ENCODE measurements at places on chromosomes 12 and 14.

DNA sequence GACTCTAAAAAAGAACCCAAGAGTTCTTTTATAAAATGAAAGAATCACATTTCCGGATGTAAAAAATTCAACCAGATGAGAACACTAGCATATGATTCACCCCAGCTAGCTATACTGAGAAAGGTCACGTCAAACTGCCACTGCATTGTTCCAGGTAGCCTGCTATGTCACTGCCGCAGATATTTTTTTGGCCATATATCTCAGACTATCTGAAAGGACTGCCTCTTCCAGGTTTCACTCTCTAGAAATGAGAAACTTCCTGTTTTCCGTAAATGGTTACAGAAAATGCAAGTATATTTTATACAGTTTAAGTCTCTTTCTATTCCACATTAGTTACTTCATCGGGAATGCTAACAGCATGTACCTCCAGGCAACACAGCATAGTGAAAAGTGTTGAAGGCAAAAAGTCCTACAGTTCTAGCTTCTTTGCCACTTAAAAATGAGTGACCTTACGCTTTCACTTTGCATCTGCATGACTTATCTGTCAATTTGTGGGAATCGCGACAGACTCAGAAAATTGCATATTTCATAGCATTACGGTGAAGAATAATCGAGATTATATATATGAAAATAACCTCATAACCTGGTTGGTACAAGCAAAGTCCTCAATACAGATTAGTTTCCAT is 105.2 kb downstream of the MED13L start:
- peak; percentile 57 for DNase-seq

GRCh38 chr14:73829526-73830431 is 21.9 kb upstream of the PTGR2 start:
- no peak for DNase-seq

GRCh38 chr12:132700212-132700822 is 10.3 kb upstream of the PGAM5 start:
- no peak for DNase-seq

GRCh38 chr14:72439707-72440106 is 454.2 kb downstream of the DPF3 start:
- no peak for DNase-seq

DNA sequence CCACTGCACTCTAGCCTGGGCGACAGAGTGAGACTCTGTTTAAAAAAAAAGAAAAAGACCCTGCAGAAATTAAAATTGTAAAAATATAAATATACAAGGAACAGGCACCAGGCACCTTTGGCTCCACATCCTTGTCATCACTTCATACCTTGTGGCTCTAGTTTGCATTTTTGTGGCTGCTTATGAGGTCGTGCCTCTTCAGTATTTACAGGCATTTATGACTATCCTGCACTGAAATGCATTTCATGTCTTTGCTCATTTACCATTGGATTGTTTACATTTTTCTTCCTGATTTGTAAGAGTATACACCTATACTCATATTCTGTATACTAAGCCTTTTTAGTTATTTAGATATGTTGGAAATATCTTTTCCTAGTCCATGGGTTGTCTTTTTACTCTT is 20.1 kb downstream of the BICD1 start:
- no peak for DNase-seq

GRCh38 chr12:112711507-112711906 is 80.0 kb upstream of the RPH3A start:
- no peak for DNase-seq

GRCh38 chr12:77553976-77554619 is 276.6 kb upstream of the NAV3 start:
- no peak for DNase-seq

GRCh38 chr12:65125975-65126374 is 4.9 kb upstream of the WIF1 start:
- peak; percentile 95 for DNase-seq

DNA sequence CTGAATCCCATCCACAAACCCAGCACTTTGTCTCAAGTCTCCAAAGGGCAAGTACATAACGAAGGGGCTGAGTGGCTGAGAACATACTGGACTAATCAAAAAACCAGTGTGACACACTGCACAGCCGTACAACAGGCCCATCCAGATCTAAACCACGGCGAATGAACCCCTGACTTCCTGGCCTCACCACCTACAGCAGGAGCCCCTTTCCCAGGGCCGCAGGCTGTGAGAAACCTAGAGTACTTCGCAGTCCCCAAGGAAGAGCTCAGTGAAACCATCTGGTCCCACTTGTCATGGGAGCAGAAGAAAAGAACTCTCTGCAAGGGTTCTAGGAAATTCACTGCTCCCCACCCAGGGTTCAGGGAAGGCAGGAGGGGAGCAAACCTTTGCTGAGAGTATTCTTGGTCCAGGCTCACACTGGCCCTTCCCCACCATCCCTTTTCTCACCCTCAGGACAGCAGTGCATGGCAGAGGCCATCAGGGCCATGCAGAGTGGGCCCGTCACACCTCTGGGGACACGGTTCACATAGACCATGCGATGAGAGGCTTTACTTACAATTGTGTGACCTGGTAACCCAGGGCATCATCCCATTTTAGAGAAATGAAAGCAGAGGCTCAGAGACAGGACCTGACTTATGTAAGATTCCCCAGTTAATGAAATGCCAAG is 192.8 kb downstream of the BCL11B start:
- DNase-seq, result no peak
